NCI-H446 (cell line): ENCODE measurements at places on chromosomes 7 and 10.

GRCh38 chr7:23254051-23254681 lies 7.6 kb downstream of the GPNMB start:
- DNase-seq = no peak

GRCh38 chr7:159068488-159068811 lies 76.2 kb downstream of the VIPR2 start:
- DNase-seq = no peak

DNA sequence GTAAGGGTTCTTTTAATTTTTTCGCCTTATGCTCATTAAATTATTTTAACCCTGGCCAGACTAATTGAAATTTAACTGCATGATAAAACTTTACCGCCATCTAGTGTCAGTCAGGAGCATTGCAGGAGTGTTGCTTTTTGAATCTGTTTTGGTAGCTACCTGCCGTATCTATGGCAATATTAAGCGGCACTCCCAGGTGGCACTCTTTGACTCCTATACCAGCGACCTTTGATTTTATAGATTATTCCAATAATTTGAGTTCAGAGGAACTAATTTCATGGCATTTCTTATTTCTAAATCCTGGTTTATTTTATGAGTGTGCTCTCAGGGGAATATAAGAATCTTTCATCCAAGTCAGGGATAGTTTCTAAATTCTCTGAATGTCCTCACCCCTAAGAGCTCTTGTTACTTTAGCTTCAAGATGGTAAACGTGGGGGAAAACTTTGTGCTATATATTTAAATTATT lies 198.9 kb downstream of the REEP3 start:
- DNase-seq = no peak

DNA sequence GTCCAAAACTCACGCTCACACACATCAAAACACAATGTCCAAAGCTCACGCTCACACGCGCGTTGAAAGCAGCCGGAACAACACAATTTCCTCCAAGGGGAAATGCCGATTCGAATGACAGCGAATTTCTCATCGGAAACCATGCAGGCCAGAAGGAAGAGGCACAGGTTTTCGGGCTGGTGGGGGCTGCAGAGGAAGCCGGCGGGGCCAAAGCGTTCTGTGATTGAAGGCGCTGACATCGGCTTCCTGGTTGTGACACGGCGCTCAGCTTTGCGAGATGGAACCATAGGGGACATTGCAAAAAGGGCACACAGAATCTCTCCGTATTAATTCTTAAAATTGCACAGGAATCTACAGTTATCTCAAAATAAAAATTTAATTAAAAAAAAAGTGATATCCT lies 61.3 kb downstream of the FOXL3 start:
- DNase-seq = no peak

DNA sequence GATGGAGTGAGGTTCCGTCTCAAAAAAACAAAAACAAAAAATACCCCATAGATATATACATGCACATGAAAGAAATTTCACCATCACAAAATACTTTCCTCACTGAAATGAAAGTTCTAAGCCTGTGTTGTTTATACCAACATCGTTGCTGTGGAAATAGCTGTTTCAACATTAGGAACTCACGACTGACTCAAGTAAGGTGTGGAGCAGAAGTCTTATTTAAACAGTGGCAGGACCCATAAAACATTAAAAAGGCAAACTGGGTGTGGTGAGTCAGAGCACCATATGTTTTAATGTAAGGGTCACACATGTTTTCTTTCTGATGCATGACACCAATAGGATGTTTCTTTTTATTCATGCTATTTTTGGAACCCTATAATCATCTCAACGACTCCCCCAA lies 48.3 kb downstream of the BAIAP2L1 start:
- DNase-seq = no peak

DNA sequence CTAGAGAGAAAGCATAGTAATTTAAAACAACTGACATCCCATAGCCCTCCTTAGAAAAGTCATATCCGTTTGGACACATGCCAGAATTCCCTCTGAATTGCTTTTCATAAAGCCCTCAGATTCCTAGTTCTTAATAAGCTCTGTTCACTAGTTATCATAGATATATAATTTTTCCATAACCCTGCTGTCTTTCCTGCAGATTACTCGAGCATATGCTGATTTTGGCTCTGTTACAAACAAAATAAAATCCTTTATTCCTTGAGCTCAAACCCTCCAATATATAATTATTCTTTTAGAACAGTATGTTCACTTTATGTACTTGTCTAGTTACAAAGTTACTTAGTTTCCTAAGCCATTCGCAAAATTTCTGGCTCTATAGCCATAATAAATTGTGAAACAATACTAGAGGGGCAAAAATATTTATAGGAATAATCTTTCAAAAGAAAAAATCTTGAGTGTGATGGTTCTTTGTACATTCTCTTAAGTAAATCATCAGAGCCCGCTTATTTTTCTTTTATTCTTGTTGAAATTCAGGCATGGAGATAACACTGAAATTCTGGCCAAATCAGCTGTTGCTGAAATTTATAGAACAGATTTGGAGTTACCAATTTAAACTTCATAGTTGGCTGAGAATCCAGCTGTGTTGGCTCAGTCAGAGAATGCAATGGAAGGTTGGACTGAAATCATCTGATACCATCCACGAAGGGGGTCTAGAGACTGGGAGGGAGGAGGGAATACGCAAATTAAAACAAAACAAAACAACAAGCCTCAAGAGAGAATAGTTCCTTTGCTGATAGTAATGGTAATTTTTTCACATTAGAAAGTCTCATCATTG lies 146.1 kb upstream of the TMEM196 start:
- DNase-seq = peak; percentile 61

DNA sequence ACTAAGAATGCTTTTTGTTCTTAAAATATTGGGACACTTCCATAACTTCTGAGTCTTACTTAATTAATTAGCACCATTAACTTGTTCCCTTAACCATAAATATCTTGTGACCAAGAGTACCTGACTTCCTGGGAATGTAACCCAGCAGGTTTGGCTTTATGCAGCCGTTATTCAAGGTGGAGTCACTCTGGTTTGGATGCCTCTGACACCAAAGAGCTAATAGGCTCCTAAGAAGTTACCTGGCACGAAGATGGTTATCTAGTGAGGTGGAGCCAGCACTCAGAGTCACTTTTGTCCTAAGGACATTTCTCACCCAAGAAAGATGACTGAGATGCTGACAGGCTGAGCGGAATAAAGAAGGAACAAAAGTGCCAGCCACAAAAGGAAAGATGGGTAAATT lies 172.3 kb downstream of the C1GALT1 start:
- DNase-seq = no peak

DNA sequence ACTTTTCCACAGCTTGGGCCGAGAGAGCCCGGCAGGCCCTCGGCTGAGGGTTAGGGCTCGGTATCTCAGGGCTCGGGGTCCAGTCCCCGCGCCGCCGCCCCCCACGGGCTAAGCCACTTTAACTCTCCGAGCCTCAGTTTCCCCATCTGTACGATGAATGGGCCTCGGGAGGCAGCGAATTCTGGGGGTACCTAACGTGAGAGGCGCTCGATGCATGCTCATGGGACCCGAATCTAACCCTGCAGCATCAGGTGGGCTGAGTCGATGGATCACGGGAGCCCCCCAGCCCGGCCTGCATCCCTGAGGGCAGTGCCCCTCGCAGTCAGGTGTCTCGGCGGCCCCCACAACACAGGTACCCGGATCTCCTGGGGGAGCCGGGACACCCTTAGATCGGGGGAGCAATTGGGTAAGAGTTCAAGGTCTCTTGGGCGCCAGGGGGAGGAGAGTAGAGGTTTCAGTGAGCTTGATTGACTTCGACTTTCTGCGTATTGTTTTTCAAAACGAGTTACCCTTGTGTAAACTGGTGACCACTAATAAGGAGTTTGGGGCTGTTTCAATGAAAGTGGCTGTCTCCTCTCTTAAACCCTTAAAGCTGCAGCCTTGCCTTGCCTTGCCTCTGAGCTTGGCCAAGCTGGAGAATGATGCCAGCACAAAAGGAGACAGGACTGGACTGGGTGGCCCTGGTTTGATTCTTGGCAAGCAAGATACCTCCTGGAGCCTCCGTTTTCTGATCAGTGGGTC lies 631 bp downstream of the POR start:
- no peak for DNase-seq

DNA sequence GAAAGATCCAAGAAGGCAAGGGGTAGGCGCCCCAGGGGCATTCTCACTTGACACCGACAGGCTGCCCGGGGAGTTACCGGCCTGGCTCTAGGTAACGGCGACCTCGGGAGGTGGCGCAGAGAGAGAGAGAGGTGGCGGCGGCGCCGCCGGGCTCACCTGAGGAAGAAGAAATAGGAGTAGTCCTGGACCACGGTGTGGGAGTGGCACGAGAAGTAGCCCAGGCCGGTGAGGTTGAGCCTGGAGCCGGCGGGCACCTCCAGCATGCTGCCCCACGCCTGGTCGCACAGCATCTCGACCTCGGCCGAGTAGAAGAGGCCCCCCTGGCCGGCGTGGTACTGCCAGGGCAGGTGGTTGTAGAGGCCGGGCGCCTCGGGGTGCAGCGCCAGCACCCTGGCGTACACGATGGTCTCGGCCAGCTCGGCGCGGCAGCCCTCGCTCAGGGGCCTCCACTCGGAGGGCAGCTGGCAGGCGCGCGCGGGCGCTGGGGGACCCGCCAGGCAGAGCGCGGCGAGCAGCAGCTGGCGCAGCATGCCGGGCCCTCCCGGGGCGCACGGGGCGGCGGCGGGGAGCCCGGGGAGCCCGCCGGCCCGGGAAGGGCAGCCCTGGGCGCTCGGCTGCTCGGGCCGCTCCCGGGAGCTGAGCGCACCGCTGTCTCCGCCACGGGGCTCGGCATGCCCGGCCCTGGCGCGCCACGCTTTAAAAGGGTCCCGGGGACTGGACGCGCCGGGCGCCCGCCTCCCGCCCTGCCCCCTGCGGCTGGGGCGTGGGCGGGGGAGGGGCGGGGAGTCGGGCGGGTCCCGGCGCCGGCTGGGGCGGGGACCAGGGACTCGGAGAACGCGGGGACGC lies at the start of gene CCDC3:
Gene CCDC3, minus strand, starts transcription at position 673 of the 846 bp plus-strand sequence. Its CDS starts 143 bp downstream, at position 530.
- no peak for DNase-seq

GRCh38 chr10:60331886-60332285 lies 57.8 kb downstream of the ANK3 start:
- DNase-seq = no peak

- DNase-seq = no peak
These were observed 45.3 kb downstream of the RASGEF1A start for GRCh38 chr10:43221419-43222209.

GRCh38 chr7:91239772-91240171 lies 24.5 kb upstream of the FZD1 start:
- no peak for DNase-seq

DNA sequence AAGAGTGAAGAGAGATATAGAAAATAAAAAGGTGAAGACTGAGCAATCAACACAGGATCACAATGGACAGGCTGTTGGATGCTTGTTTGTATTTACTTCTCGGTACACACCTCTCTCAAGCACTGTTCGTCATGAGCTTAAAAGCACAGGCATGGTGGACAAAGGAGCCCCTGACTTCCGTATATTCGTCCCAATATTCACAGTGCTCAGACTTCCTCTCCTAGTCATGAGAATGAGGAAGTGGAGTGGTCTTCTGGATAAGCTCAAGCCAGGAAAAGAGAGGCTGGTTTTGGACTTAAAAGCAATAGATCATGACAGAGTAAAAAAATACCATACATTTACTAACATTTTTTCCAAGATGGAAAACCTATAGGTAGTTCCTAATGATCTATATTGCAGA lies 172.5 kb downstream of the SORCS1 start:
- DNase-seq = no peak

- peak; percentile 93 for DNase-seq
These were observed at the start of gene DLX6 for GRCh38 chr7:97005183-97006054. TSS of gene DLX6 (plus strand) at chr7:97005553. CDS start at chr7:97005978, 425 bp downstream.

GRCh38 chr7:40621592-40621998 lies 486.8 kb downstream of the SUGCT start:
- DNase-seq = no peak

GRCh38 chr10:74021248-74022055 lies 23.5 kb downstream of the VCL start:
- DNase-seq = no peak

GRCh38 chr10:122995936-122996335 lies 12.7 kb downstream of the IKZF5 start:
- no peak for DNase-seq
